ENCODE measurements at places on chromosomes 4 and X.

- DNase-seq = no peak
Observed at GRCh38 chr4:76616526-76616925, 181.5 kb downstream of the SHROOM3 start.

DNA sequence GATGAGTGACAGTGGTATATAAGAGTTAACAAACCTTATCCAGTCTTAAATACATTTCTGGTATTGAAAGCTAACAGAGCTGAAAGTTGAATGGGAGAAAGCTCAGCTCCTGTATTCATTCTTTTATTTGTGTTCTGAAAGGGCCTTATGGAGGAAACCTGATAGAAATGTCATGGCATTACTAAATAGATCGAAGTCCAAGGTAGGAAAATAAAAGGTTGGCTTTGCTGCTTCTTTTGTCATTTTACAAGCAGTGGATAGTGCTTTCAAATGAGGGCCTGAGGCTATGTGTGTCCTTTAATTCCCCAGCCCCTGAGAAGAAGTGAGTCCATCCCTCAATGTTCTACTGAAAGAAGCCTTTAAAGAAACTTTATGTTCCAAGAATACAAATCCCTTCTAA lies 974.3 kb upstream of the INTU start:
- no peak for DNase-seq

DNA sequence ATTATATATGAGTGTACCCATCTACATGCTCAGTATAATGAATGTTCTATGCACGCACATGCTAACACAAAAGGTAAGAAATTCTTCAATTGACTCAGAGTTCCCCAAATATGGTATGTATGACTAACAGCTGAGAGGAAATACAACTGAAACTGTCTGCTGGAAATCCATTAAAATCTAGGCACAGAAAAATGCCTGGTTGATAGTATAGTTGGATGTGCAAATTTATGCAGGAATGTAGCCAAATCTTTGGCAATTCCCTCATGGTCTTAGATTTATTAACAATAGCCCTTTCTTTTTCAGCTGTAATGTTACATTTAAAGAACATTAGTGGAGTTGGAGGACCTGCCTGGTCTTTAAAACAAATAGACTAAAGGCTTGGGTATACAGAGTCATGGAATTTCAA lies 5.5 kb downstream of the CAMK2D start:
- DNase-seq = peak; percentile 37

DNA sequence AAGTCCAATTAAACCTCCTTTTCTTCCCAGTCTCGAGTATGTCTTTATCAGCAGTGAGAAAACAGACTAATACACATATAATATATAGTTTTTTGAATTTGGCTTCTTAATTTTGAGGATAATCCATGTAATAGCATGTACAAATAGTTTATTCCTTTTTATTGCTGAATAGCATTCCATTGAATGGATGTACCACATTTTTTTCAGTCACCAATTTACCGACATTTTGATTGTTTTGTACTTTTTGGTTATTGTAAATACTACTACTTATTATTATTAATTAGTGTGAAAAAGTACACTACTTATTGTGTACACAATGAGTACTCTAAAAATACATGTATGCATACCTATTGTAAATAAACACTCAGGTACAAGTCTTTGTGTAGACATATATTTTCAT lies 42.3 kb upstream of the ANXA10 start:
- DNase-seq = no peak

GRCh38 chrX:53281321-53281822 lies at the start of gene IQSEC2:
Gene IQSEC2 (minus strand): TSS chrX:53281584.
- peak; percentile 71 for DNase-seq

DNA sequence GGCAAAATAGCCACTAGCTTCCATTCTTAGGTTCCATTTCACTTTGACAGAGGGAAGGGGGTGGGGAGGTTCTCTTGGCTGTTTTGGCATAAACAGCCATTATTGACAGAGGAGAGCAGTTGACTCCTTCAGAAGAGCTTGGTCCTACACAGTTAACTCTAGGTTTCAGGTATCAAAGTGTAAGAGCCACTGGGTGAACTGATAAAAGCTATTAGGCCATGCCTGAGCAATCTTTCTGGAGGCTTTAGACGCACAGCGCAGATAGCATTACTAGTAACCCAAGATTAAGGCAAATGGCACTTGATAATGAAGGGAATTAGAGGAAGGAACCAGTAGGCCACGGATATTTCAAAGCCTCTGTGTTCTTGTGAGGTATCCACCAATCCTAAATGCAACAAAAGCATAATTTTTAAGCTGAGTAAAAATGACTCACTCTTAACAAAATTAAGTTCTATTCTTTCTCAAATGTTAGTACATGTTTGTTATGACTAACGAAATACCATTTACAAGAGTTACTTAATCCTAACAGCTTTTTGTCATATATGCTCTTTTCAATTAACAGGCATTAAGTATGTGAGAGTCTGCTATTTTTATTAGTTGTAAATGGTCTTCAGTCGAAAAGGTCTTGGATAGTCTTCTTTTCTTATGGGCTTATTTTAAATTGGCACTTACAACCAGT lies 53.6 kb downstream of the SLC7A11 start:
- peak; percentile 18 for DNase-seq

- no peak for DNase-seq
Observed at GRCh38 chr4:63296773-63297172, 1112.5 kb downstream of the TECRL start.

GRCh38 chrX:20427173-20427770 lies 160.6 kb upstream of the RPS6KA3 start:
- DNase-seq = no peak

DNA sequence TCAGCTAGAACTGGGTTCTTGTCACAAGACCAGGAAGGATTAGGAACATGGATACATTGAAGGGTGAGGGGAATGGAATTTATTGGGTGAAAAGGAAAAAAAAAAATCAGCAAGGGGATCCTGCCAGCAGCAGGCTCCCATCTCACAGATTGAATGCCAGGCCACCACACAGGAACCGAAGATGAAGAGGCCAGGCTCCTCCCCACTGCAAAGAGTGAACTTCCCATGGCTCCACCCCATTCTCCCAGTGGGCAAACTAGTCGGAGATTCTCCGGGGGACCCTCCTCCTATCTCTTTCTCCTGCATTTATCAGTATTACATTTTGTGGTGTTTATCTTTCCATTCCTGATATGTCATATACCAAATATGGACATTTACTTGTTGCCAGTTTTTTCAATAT lies 46.0 kb upstream of the MAGED1 start:
- DNase-seq = no peak

DNA sequence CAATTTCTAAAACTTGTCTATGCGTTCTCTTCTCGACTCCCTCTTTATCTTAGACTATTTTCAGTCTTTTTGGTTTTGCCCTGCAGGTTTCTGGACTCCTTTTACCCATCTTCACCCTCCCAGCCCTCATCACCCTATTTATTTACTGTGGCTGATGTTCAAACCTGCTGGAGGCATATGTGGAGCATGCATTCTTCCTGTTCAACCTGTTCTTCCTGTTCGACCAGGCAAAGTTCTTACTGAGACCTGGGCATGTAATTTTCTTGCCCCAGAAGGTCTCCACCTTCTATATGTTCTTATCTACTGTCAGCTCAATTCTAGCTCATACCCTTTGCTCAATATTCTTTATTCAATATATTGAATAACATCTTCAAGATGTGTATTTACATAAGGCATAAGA lies 69.4 kb upstream of the AGA start:
- no peak for DNase-seq

DNA sequence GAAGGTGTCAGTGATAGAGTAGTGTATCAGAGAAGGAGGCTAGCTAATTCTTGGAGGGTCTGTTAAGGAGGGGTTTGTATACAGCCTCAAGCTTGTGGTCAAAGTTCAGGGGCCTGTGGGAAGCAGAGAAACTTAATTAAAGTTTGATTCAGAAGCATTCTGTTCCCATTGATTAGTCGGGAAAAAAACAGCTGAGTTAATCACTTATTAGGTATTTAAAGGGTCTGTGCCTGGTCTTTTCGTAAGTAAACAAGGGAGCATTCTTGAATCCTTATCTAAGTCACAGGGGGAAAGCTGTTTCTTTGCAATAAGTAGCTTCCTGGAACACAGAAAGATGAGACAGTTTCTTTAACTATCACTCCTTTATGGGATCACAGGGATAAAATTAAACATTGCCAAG lies 492.1 kb downstream of the PCDH10 start:
- no peak for DNase-seq

GRCh38 chrX:40106676-40107290 lies 9.0 kb upstream of the BCOR start:
- no peak for DNase-seq

DNA sequence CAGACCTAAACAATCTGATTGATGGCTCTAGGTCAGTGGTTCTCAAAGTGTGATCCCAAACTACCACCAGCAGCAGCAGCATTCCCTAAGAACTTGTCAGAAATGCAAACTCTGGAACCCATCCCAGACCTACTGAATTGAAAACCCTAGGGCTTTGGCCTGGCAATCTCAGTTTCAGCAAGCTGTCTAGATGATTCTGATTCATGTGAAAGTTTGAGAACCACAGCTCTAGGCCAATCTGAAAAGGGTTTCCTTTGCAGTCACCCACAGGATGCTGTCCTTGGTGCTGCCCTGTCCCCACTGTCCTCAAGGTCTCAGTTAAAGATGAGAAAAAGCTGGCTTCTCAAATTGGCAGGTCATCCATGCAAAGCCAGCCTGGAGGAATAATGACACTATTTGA lies 34.8 kb downstream of the SMPX start:
- peak; percentile 30 for DNase-seq

DNA sequence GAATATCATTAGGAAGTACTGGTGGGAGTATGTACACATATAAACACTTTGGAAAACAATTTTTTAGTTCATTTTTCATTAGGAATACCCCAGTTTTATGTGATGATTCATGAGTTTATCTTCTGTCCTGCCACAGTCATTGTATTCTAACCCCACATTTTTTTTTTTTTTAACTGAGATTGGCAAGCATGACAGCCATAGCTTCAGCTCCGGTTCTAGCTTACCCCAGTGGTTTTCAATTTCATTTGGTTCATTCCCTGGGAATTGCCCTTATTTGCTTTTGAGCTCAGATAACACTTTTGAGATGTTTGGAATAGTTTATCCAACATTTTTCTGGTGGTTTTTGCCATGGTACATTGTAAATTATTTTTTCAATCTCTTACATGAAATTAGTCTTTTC lies 21.0 kb upstream of the FMR1 start:
- no peak for DNase-seq

DNA sequence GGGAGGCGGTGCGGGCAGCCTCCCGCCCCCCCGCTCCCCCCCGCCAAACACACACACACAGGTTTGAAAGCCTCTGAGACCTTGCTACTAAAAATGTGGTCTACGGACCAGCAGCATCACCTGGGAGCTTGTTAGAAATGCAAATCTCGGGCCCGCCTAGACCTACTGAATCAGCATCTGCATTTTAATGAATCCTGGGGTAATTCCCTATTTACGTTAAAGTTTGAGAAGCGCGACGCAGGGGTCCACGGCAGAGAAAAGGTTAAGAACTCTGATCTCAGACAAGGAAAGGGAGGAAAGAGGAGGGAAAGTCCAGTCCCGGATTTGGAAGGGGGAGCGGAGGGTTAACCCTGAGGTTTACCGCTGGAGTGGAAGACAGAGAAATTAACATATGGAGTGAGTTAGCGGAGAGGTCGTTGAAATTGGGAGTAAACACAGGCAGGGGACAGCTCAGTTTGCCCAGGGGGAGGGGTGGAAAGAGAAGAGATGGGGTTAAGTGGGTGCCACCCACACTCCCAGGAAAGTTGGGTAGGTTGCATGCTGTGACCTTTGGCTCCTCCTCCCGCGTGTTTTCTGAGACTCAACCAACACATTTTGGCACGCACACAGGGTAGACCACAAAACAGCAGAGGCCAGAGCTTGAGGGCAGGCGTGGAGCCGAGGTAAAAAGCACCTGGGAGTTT lies 483.6 kb downstream of the BCOR start:
- DNase-seq = no peak

DNA sequence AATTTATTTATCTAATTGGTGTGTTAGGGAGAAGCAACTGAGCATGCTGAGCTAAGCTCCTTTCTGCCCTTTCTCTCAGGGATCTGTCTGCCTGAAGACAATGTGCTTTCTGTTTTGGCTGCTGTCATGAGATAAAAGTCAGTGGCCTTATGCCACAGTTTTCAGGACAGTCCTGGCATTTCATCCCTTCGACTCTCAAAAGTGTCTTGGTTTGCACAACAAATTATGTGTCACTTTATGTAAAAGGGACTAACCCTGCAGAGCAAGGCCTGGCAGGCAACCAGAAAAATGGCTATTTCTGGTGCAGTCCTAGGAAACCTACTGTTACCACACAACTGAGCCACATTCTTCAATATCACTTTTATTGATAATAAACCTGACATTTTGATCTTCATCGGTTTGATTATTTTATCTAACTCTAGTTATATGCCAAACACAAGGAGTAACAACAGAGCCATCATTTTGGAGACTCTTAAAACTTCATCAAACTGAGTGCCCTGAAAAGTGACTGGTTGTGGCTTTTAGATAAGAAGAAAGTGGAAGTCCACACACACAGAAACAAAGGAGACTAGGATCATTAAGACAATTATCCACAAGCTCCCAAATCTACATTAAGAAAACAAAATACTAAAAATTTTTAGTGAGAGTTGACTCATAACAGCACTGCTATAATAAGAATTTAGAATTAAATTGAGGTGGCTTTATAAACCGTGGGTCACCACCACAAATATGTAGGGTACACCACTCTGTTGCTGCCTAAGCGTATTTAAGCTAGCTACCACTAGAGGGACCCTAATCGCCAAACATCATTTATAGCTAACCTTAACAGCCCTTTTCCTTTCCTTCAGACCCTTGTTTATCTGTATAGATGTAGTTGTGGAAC lies 95.9 kb upstream of the PTPN13 start:
- peak; percentile 56 for DNase-seq

GRCh38 chr4:94390804-94391410 lies 48.3 kb upstream of the HPGDS start:
- no peak for DNase-seq

GRCh38 chr4:122803788-122804208 lies 22.8 kb upstream of the FGF2 start:
- DNase-seq = no peak

DNA sequence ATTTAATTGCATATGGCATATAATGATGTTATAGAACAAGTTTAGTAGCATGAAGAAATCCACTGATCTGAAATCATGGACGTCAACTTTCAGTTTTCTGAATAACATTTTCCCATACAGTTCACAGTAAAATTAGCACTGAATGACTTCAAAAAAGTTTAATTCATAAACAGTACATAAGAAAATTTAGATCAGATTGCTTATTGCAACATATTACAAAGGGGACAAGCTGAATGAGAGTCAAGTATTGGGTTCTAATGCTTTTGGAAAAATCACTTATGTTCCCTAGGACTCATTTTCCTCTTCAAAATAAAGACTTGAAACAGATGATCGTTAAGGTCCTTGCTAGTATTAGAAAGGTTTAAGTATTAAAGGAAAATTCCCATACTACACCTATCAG lies 898.3 kb upstream of the INTU start:
- DNase-seq = no peak
